ENCODE measurements at places on chromosomes 4 and X.

DNA sequence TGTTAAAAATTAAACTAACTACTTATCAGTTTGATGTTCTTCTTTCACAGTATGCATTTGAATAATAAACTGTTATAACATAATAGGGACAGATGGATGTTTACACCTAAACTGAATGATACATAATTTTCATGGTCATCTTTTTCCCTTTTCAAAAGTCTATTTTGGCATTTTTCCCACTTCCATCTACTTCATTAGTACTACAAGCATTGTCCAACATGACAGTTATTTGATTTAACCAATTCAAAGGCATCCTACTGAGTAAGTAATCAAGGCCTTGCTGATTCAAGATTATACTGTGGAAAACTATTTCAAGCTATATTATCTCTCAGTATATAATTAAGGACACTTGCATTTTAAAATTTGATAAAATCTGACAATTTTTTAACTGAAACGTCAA is 212.9 kb downstream of the FAT4 start:
- DNase-seq: no peak

GRCh38 chr4:36551697-36552214 is 270.3 kb downstream of the DTHD1 start:
- DNase-seq: no peak

GRCh38 chr4:53776141-53776540 is 184.9 kb upstream of the LNX1 start:
- no peak for DNase-seq

GRCh38 chrX:37425370-37425769 is 76.2 kb downstream of the PRRG1 start:
- no peak for DNase-seq

- no peak for DNase-seq
Observed at GRCh38 chrX:134171661-134172587, 65.1 kb upstream of the CCDC160 start.

- DNase-seq: no peak
Observed at GRCh38 chrX:19589105-19589504, 73.8 kb upstream of the MAP3K15 start.

DNA sequence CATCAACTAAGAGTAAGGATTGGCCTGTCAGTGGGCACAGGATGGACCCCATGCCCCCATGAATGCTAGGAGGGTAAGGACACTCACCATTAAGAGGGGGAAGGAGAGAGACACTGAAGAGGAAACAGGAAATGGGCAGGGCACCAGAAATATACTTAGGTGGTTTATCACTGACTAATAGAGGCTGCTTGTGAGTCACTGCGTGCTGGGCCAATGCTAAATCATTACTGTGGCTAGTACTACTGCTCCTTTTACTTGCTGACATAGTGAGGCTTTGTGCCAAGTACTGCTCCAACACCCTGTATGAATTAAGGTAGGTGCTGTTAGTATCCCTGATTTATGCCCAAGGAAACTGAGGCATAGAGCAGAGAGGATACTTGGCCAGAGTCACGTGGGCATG is 130.4 kb upstream of the FRMPD4 start:
- DNase-seq: no peak

DNA sequence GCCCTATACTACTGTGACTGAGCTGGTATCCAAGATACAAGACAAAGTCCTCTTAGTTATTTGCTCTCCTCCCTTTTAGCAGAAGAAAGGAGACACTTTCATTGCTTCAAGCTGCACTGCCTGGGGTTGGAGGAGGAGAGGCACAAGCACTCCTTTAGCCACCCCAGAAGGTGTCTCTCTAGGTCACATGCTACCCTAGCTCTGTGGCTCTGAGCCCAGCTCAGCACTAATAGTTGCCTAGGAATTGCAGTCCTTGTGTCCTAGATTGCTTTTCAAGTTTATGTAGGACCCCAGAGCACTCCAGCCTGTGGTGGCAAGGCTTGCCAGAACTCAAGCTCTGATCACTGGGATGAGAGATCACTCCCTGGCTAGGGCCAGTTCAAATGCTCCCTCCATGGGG is 24.4 kb upstream of the LHFPL1 start:
- no peak for DNase-seq

DNA sequence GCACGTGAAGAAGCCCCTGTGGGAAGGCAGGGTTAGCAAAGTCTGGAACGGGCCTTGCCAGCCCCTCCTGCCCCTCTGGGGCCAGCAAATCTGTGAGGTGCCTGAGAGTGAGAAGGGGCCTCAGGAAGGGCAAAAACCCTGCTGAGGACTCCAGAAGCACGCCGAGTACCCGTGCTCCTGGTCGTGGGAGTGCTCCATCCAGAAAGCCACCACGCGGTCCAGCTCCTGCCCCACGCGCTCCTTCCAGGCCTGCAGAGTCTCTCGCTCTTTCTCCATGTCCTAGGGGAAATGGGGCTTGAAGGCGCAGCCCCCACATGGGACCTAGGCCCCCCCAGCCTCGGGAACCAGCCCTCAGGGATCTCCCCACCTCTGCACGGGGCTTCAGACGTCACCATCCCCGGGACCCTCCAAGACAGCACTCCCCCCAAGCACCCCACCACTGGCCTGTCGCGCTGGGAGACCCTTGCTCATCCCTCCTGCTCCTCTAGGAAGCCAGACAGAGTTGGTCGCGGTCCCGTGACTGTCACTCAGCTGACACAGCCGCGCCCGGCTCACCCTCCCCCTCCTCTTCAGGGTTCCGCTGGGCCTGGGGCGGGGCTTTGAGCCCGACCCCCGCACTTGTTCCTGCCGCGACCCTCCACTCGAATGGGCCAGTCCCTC is at the start of gene RENBP:
RENBP (minus strand) TSS at position 504 of the 660 bp plus-strand sequence; CDS start at position 471, 33 bp downstream.
- no peak for DNase-seq

DNA sequence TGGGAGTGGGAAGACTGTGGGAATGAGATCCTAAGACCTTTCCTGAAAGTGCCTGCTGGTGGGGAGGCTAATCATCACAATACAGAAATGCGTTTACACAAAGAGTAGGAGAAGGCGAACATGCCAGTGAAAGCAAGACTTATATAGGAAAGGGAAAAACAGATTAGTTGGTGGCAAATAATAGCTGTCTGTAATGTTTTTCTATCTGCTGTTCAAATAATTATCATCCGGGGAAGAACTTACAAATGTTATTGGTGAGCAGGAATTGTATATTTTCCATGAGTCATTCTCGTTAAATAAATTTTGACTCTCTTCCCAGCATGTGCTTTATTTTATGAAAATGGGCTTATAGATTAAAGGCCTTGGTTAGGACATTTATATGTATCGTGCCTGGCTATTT is 196.5 kb downstream of the ARHGAP10 start:
- DNase-seq: no peak

All from D721Med (cell line).